ENCODE measurements at places on chromosomes 16 and 17.

DNA sequence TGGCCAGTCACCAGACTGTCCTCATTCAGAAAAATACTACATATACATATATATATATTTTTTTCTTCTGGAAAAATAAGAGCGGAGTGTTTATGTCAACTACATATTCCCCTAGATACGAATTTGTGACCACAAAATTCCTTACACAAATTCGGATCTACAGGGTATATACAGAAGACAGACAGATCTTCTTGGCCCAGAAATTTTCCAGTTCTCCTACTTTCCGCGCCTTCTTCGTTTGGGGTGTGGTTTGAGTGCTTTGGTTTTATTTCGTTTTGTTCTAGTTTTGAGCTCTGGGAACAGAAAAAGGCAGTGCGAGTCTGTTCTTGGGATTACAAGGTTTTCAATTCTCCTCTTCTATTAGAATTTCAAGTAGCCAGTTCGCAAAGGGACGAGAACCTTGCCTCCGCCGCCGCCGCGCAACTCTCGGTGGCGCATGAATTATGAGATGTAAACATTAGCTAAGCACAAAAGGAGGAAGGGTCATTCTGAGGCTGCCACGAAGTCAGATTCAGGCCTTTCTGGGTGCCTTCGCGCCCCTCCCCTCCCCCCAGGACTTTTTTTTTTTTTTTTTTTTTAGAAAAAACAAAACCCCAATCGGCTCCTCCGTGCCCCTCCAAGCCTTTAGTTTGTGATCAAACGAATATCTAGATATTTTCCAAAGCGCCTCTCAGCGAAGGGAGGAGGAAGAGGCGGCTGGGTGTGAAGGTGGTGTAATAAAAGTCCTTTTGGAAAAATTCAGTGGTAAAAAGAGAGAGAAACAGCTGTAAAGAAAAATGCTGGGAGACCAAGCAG, 1.8 kb upstream of the HOXB4 start:
- no peak for DNase-seq

DNA sequence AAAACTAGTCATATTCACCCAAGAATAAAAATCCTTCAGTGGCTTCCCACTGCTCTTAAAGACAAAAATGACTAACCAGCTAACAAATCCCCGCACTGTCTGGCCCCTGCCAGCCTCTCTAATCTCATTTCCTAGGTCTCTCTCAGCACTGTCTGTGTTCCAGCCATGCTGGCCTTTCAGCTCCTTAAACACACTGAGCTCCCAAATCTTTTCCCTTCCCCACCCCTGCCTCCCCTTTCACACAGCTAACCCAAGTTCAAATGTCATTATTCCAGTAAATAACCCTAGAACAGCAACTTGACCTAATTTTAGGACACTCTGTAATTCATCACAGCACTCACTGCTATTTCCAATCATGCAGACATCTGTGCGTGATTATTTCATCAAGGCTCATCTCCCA, 7.8 kb downstream of the SHCBP1 start:
- DNase-seq, result no peak

GRCh38 chr17:39755554-39756379, 18.0 kb downstream of the GRB7 start:
- DNase-seq, result no peak

- DNase-seq, result no peak
These were observed 14.4 kb upstream of the ABCC3 start for GRCh38 chr17:50620237-50620636.

GRCh38 chr17:33970279-33970678, 284.8 kb upstream of the CCL2 start:
- DNase-seq, result no peak

DNA sequence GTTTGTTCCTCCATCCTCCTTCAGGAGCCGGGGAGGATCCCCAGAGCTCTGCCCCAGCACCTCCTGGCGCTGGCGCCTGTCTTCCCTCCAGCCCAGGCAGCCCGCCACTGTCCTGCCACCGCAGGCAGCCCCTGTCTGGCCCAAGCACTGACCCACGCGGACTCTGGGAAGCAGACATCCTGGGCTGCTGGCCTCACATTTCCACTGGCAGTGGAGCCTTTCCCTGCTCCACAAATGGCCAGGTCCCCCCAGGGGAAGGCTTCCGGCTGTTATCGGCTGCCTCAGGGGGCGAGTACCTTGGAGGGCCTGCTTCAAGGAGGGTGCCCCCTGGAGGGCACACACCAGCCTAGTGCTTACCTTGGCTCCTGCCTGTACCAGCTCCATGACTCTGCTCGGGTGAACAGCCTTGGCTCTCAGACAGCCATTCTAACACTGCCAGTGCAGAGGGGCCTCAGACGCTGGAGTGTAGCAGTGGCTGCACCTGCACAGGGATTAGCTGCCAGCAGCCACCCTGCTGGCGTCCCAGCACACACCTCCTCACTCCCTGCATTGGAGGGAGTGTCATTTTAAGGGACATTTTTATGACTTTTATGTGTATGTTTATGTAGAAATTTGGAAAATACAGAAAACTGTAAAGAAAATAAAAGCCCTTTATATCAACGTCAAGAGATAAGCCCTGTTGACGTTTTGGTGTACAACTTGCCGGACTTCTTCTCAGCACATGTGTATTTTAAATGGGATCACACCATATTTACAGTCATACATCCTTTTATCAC, 21.0 kb downstream of the ACE start:
- peak; percentile 30 for DNase-seq

DNA sequence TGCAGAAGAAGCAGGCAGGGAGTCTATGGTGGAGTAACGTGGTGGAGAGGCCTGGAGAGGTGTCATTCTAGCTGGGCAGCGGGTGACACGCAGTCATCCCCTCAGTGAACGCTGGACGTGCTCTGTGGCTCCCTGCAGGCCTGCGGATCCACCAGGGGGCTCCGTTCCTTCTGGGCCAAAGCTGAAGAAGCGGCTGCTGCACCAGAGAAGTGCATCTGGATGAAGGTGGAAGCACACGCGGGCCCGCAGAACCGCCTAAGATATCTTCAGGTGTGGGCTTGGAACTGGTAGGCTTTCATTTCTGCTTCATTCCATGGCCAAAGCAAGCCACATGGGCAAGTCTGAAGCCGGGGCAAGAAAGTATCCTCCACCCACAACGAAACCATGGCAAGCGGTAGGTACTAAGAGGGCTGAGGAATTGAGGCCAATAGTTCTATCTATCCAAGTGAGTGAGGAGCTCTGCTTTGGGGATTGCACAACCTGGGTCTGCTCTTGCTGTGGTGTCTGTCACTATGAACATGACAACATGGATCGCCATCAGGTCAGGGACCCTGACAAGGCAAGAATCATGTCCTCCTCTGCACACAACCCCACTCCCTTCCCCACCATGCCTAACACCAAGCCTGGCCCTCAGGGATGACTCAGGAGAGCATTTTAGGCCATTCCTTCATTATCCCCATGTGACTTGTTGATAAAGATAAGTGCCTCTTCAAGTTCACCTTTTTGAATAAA, 78.9 kb upstream of the FBXO47 start:
- DNase-seq, result no peak

All from K562 (cell line).